ENCODE measurements at places on chromosomes 12 and 14.

- DNase-seq = no peak
Observed at GRCh38 chr12:26805401-26805971, 27.5 kb downstream of the ITPR2 start.

DNA sequence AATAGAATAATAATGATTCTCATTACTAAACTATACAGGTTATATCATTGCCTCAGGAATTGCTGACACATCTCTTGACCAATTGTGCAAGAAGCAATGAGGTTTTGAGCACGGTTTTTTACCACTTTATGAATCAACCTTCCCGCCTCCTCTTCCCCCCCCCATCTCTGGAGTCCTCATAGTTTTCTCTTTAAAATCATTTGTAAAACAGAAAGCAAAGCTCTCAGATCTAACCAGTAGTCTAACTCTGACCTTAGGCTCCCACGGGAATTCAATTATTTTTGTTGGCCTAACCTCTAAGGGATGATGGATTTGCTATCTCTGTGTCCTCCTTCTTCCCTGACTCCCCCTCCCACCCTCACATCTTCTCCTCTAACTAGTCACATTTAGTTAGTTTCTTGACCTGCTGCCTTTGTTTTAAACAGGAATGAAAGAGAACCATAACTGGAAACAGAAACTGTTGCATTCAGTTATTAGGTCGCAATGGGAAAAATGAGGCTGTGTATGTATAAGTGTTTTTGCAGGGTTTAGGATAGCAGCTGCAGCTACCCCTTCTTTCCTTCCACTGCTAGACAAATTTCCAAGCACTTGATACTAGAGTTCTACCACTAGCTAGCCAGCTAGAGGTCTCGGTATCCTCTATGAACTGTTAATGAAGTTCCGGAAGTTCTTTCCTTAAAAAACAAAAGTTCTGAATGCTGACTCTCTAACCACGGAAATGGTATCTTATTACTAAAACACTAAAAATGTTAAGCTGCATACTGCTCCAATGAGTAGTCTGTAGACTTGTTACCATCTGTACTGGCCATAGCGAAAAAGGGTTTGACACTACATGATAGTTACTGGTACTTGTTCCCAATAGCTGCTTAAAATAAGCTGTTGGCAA, 65.4 kb downstream of the TAOK3 start:
- DNase-seq = peak; percentile 69

DNA sequence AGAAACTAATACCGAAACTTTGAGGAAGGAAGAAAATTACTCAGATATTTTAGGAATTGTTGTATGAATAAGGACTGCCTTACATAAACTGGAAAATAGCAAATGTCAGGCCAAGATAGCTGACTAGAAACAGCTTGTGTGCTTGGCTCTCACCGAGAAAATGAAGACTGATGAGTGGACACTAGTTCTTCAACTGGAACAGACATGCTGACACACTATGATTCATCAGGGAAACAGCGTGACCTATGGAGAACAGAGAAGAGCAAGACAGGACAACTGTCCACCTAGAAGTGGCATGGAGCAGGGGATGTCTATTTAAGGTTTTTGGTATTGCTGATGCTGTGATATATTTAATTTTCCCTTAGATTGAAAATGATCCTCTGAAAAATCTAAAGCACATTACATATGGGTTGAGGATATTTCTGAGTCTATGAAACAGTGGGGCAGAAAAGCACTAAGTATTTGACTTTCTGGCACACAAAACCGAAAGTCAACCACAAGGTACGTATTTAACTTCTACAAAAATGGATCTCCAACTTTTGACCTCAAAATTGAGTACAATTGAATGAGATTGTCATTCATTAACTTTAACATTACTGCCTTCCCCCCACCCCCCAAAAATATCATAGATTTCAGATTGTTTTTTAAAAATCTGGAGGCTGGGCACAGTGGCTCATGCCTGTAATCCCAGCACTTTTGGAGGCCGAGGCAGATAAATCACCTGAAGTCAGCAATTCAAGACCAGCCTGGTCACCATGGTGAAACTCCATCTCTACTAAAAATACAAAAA, 863.2 kb downstream of the LRFN5 start:
- DNase-seq = peak; percentile 5

DNA sequence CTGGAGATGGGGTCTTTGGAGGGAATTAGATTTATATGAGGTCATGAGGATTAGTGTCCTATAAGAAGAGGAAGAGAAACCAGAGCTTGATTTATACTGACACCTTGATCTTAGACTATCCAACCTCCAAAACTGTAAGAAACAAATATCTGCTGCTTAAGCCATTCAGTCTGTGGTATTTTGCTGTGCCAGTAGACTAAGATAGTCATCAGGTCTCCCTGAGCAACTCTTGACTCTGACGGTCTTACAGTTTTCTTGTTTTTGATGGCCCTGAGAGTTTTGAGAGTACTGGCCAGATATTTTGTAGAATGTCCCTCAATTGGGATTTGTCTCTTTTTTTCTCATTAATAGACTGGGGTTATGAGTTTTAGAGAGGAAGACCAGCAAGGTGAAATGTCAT, 51.7 kb downstream of the TSHR start:
- no peak for DNase-seq

DNA sequence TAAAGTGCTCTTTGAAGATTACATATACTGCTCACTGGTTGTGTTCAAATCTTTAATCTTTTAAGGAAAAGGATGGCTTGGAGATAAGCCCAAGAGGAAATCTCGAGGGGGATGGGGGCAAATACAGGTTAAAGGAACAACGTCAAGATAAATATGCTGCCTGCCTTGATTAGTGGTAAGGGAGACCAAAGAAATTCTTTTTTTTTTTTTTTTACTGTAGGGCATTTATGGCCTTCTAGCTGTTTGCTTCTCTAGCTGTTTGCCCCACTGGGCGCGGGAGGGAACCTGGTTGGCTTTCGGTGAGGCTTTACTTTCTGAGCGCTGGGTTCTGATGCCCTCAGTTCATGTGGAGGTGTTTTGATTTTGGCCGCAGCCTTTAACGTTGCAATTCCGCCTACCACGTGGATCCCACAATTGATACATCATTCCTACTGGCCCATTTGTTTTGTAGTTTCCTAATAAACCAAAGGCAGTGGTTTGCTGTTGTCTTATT, 5.7 kb downstream of the CCND2 start:
- no peak for DNase-seq

- DNase-seq = no peak
Observed at GRCh38 chr14:28757786-28758185, 8.8 kb upstream of the FOXG1 start.

DNA sequence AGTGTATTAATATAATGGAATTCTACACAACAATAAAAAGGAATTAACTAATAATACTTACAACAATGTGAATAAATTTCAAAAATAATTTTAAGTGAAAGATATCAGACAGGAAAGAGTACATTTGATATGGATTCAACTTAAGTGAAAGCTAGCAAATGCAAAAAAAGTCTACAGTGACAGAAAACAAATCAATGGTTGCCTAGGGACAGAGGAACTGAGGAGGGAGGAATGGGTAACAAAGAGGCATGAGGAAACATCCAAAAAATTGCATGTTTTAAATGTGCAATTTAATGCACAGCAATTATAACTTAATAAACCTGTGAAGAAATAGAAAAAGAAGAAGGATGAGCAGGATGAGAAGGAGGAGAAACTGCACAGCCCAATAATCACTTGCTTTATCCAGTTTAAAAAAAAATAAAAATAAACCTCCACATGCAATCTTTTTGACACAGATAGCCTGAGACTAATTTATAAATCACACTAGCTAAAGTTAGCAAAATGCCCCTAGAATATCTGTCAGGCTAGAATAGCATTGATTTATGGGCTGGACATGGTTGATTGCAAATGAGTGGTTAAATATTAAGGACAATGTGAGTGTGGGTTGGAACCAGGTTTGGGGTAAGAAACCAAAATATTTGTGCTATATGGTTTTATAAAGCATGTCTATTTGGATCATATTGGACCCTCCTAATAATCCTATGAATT, 1089.1 kb downstream of the TRHDE start:
- no peak for DNase-seq

GRCh38 chr14:92308716-92309115, 14.2 kb upstream of the SLC24A4 start:
- no peak for DNase-seq

DNA sequence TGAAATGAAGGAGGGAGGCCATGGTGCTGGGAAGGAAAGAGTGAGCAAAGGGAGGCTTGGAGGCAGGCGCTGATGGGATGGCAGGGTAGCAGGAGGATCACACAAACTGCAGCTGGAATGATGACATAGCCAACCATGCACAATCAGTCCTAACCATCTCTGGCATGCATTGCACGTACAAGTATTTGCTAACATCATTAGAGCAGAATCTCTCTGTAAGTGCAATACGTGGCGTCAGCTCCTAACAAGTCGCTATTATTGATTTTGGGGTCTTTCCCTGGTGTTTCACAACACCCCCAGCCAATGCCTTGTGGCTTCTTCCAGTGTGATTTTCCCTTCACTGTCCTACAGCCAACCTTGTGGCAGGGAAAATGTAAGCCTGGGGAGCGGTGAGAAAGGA, 18.5 kb downstream of the BDKRB1 start:
- DNase-seq = no peak

GRCh38 chr14:80584744-80585505, 356.6 kb downstream of the CEP128 start:
- DNase-seq = no peak

- DNase-seq = peak; percentile 66
Observed at GRCh38 chr14:71328183-71328582, 420.9 kb downstream of the PCNX1 start.

- no peak for DNase-seq
Observed at GRCh38 chr14:68404146-68404527, 388.7 kb downstream of the ZFP36L1 start.

DNA sequence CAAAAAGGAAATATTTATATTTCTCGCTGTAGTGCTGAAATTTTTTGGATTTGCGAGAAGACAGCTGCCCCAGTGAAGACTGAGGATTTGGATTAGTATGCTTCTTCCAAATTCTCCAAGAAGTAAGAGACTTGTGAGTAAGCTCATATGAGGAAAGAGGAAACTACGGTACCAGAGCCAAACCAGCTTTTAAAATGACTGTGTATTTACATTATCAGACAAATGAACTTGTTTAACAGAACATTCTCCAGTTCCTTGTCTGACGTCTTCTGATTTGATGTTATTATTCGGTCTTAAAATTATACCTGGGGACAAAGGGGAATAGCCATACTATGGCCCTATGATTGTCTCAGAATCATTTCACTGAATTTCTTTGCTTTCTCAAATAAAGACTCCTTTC, 8.0 kb downstream of the CLEC12B start:
- no peak for DNase-seq

GRCh38 chr12:12606781-12607589, 4.7 kb upstream of the CREBL2 start:
- DNase-seq = peak; percentile 53

GRCh38 chr12:31225656-31226535, 100.1 kb downstream of the SINHCAF start:
- DNase-seq = no peak

GRCh38 chr14:76844223-76844622, 18.0 kb downstream of the LRRC74A start:
- DNase-seq = no peak

DNA sequence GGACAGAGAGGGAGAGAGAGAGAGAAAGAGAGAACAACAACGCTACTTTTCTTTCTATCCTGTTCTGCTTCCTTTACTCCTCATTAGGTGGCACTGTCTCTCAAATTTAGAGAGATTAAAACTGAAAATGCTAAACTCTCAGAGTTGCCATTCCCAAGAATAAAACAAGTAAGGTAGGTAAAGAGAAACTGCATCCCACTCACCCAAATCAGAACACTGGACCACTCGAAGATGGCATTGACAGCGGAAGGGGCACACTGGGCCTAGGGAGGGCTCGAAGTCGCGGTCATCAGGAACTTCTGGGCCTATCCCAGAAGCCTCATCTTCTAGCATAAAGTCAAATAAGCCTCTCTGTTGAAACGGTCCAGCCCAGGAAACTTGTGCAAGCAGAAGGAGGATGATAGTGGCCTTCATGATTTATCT, 4.5 kb downstream of the DCN start:
- DNase-seq = no peak

- DNase-seq = no peak
Observed at GRCh38 chr12:107847430-107847829, 72.9 kb downstream of the ASCL4 start.

DNA sequence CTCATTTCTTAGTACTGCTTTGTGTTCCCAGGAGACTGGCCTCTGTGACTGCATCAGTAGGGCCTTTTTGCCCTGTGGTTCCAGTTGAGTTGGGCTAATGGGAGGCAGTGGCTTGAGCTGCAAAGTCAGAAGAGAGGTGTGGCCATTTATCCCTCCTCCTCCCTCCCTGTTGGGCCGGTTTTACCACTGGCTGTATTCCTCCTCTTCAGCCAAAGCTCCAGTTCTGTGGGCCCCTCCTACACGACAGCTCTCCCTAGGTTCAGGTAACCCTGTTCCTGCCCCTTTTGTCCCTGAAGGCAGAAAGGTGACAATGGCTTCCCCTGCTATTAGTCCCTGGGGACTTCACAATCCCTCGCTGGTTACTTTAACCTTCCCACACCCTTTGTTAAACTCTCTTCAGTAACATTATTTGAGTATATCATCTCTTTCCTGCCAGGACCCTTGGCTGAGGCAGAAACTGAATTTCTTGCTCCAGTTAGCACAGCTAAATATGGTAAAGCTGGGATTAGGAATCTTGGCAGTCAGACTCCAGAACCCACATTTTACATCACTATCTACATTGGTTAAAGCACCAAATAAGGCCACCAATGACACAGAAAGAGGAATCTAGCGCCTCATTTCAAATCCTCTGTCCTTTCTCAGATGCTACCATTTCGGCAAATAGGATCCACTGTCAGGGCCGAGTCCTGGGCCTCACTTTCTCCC, 121.9 kb upstream of the SLC35F4 start:
- no peak for DNase-seq

DNA sequence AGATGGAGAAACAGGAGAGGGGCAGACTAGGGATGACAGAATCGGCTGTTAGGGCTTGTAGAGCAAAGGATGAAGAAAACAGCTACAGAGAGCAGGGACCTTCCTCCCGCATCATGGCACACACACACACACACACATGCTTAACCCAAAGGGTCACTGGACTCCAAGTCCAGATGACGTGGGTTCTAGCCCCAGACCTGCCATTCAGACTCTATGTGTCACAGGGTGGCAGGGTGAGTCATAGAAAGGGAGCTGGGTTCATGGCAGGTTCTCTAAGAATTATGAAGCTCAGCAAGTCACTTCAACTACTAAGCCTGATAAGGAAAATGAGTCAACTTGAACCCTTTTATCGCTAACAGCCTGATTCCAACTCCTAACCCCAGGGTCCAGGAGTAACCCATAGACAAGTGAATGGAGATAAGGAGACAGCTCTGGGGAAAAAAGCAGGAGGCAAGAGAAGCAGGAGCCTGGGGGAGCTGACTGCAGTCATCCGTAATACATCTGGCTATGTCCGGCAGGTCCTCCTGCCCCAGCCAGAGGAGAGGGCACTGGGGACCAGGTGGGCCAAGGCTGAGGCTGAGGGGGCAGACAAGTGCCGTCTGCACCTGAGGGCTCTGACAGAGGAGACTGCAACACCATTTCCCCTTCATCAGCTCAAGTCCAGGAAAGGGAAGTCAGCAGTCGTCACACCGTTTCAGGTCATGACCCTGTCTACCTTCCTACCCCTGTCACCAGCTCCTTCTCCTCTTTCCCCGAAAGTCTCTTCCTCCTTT, 3.6 kb upstream of the TNFRSF1A start:
- DNase-seq = no peak
